ENCODE measurements at places on chromosomes 4 and X.

- no peak for DNase-seq
These were observed 154.2 kb upstream of the FAM9B start for GRCh38 chrX:9188117-9188516.

GRCh38 chrX:130039847-130040246 is 57.4 kb downstream of the BCORL1 start:
- DNase-seq = no peak

GRCh38 chr4:7024336-7024890 is 18.8 kb upstream of the TADA2B start:
- no peak for DNase-seq

DNA sequence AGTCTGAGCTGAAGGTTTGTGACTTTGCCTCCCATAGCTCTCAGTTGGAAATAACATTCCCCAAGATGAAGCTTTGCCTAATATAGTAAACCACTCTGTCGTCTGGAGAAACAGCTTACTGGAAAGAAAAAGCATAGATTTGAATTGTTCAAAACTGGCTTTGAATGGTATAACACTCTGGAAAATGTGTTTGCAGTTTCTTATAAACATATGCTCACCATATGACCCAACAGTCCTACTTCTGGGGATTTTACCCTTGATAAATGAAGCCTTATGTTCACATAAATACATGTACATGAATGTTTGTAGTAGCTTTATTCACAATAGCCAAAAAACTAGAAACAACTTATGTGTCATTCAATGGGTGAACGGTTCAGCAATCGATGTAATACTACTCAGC is 10.2 kb downstream of the VEGFD start:
- DNase-seq = no peak

GRCh38 chr4:26380740-26381139 is 59.9 kb downstream of the RBPJ start:
- DNase-seq = no peak

Measured in dorsolateral prefrontal cortex (tissue), 122 donors.